ENCODE measurements at places on chromosomes 12 and 14.

DNA sequence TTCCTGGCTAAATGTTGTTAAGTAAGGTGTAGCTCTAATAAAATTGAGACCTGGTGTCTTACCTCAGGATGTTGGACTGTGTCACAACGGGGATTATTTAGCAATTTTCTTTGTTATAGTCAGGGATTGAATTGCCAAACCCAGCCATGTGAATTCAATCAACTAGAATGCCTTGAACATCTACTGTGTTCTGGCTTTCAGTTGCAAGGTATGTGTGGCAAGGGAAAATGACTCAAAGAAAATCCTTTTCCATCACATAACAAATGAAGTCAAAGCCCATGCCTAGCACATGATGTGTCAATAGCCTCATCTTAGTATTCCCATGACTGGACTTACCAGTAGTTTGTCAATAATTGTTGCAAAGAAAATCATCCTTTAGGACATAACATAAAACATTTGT lies 519.8 kb upstream of the FLRT2 start:
- no peak for DNase-seq

- DNase-seq, result no peak
Observed at GRCh38 chr12:51798501-51798900, 50.0 kb downstream of the FIGNL2 start.

DNA sequence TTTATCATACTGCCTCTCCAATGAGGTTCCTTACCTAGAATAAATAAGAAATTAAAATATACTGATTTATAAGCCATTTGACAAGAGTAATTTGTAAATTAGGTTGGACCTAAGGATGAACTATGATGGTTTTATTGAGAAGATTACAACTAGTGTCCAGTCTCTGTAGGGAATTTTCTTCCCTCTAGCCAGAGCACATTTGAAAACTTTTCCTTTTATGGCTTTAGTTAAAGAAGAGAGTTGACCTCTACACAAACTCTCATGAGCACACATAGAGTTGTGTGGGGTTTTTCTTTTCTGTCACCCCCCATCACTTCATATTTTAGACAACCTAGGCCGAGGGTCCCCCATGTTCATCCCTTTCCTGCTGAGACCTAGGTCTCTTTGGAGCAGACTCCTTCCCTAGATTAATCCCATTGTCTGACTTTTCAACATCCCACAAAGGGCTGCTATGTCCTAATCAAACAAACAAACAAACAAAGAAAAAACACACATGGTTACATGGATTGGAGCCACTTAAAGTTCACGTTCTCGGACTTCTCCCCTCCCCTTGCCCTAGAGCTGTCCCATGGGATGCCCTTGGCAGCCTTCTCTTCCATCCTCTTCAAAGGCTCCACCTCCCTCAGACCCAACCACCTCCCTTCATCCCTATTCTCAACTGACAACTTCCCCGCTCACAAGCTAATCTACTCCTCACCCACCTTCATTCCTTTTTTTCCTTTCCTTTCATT lies 40.7 kb downstream of the GPR135 start:
- no peak for DNase-seq

DNA sequence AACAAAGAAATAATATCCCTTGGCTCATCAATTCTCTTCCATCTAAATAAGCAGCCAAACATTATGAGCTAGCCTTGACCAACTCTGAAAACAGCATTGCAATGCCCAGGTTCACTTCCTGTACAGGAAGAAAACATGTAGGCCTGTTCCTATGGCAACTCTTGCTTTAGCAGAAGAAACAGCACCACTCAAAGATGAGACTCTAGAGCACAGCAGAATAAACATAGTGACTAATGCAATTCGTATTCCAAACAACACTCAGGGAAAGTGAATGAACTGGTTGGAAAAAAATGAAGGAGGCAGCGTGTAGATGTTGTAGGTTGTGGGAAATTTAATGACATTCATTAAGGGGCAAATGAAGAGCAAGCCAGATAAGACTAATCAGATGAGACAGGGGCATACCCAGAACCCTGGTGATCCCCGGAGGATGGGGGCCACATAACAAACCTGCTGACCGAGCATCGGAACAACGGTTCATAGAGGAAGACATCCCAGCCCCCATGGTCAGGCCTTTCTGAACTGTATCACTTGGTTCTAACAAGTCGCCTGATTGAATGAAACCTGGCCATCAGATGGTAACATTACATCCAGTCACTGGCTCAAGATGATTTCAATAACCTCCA lies 9.0 kb downstream of the ARHGDIB start:
- DNase-seq, result no peak

DNA sequence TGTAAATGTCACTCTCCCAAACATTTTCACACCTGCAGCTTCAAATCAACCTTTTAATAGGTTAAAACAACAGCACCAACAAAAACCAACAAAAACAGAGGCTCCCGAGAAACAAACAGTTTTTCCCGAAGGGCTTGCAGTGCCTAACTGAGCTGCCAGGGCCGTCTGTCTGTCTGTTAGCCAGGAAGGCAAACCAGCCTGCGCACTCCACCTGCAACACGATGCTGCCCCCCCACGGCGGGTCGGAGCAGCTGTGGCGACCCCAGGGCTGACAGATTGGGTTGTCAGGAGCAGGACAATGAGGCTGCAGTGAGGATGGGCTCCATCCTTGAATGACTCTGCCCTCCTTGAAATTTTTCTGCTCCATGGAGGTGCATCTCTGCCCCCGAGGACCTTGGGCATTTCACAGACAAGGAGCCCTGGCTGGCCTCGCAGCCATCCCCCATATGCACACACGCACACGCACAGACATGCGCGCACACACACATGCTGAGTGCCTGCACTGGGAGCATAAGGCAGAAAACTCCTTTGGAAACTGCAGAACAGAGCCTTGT lies 2.6 kb downstream of the RTL1 start:
- no peak for DNase-seq
